GM04503 (cell line): ENCODE measurements at places on chromosomes 13 and 19.

- no peak for DNase-seq
Observed at GRCh38 chr13:40063278-40063698, 407.8 kb downstream of the COG6 start.

DNA sequence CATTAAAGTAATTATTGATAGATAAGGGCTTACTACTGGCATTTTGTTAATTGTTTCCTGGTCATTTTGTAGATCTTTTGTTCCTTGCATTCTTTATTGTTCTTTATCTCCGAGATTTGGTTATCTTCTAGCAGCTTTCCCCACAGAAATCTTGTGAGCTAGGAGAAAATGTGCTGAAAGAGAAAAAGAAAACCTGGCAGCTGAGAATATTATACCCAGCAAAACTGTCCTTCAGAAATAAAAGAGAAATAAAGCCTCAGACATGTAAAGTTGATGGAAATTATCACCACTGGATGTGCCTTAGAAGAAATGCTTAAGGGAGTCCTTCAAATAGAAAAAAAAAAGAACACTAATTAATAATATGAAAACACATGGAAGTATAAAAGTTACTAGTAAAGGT is 464.9 kb upstream of the GPC6 start:
- DNase-seq, result no peak

- DNase-seq, result no peak
Observed at GRCh38 chr19:35206379-35206778, 22.2 kb downstream of the FAM187B start.

- no peak for DNase-seq
Observed at GRCh38 chr13:53873558-53873957, 844.9 kb downstream of the OLFM4 start.

GRCh38 chr13:107827840-107828549 is 387.3 kb downstream of the LIG4 start:
- no peak for DNase-seq

- no peak for DNase-seq
Observed at GRCh38 chr13:98918771-98919170, 59.1 kb downstream of the DOCK9 start.

- no peak for DNase-seq
Observed at GRCh38 chr13:30504081-30504480, 38.3 kb upstream of the HMGB1 start.

DNA sequence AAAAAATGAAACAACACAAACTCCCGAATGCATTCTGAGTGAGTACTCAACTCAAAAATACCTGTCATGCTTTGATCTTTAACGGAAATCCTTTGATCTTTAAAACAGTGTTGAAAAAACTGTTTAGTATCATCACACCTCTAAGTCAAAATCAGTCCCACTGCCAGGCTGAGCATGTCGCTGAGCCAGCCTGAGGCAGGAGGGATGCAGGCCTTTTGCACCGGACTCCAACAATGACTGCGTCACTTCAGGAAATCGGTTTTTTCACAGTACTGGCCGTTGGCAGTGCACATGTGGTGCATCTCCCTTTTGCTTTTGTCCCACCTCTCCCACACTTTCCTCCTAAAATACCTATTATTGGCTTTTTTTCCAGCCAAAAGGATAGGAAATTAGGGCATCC is 78.2 kb downstream of the SHISA2 start:
- DNase-seq, result no peak

DNA sequence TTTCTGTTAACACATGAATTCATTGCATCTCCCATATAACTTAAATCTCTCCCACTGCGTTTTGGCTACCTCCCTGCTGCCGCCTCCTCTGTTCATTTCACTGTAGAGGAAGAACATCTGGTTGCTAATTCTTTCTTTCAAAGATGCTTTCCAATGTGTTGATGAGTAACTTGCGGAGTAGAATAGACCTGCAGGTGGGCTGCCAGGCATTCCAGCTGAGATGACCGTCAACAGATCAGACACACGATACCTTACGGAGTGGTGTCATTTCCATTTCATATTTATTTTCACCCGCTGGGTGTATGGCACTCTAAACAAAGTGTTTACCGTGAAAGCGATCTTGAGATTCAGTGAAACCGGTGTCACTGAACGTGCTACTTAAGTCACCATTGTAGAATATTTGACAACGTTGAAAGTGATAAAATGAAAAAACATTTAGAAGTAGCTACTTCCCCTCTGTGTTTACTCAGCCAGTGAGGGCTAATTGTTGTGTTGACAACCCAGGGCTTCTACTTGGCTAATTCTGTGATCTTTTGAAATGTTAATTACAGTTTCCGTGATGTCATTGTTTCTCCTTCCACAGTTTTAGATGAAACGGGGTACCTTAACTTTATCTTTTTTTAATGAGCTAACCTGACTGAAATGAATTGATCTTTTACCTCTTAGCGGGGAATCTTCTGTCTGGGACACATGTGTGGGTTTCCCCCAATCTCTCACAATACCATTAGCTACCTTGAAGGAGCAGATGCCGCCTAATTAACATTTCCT is 228.5 kb upstream of the ARGLU1 start:
- DNase-seq, result no peak

GRCh38 chr19:567296-567900 is 5.0 kb upstream of the BSG start:
- DNase-seq, result no peak

GRCh38 chr19:58274771-58275201 is 4.0 kb upstream of the ZNF8 start:
- DNase-seq, result no peak

DNA sequence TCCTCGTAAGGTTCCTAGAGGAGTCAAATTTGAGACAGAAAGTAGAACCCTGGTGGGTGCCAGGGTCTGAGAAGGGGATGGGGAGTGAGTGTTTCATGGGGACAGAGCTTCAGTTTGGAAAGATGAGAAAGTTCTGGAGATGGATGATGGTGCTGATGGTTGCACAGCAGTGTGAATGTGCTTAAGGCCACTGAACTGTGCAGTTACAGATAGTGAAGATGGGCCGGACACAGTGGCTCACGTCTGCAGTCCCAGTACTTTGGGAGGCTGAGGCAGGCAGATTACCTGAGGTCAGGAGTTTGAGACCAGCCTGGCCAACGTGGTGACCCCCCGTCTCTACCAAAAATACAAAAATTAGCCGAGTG is 917 bp downstream of the SPC24 start:
- no peak for DNase-seq

- DNase-seq, result no peak
Observed at GRCh38 chr13:87533776-87534175, 137.4 kb upstream of the SLITRK5 start.

GRCh38 chr13:27375686-27376326 is 48.6 kb upstream of the GTF3A start:
- peak; percentile 27 for DNase-seq

DNA sequence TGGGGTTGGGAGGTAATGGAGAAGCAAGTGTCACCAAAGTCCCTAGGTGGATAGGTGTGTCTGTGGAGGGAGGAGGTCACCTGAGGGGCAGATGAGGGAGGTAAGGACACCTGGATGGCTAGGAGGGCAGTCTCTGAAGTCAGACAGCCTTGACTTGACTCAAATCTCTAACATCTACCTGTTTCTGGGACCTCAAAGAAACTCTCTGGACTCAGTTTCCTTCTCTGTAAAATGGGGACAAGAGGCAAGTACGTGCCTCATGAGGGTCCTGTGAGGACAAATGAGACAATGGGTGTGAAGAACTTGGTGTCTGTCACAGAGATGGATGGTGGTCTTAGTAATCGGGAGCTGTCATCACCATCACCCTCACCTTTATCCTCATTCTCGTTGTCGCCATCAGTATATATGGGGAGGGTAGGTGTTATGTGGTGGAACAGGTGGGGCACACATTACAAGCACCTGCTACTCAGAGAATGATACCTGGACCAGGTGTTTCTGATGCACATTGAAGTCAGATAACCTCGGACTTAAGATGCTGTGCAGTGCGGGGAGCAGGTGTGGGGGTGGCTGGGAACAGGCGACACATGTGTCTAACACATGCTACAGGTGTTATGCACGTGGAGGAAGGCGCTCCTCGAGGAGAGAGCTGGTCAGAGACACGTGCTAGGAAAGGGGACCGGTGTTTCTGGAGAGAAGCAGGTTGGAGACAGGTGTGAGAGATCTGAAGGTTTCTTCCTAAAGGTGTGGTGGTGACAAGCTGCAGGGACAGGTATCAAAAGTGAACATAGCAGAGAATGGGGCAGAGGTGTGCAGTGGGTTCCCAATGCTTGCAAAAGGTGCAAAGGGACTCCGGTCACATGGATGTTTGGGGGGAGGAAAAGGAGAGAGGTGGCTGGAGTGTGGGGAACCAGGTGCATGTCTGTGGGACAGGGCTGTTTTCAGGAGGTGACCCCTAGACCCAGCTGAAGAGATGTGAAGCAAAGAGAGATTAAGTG is 3.8 kb downstream of the ERFL start:
- no peak for DNase-seq

DNA sequence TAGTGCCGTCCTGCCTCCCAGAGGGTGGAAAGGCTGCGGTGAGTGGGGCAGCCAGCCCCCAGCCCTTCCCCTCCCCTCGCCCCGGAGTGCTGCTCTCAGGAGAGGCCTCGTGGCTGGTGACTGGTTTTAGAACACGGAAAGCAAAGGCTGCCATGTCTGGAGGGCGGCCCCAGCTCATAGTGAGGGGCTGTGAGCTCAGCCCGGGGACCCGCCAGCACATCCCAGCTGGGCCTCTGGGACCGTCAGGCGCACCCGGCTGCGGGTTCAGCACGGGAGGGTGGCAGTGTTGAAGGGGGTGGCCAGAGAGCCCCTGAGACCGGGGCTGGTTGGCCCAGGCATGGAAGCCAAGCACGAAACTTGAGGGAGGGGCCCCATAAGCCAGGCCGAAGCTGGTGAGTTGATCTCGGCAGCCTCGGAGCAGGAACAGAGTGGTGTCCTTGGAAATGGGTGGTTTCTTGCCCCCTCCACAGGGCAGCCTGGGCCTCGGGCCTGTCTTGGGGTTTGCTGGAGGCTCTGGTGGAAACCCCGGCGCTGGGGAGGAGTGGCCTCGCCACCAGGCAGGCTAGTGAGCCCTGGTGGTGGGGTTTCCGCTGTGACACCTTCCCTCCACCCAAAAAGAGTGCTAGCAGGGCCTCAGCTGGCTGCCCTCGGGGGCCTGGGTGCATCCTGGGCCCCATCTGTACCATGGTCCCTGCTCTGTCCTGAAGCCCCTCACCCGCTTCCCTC is 157.7 kb downstream of the KDM4B start:
- no peak for DNase-seq

GRCh38 chr13:66262330-66262729 is 967.8 kb downstream of the PCDH9 start:
- no peak for DNase-seq

GRCh38 chr13:19810996-19811881 is 28.5 kb upstream of the PSPC1 start:
- DNase-seq, result no peak

- DNase-seq, result no peak
Observed at GRCh38 chr19:57406516-57407123, 4.3 kb upstream of the ZNF17 start.

- no peak for DNase-seq
Observed at GRCh38 chr19:4914736-4915501, 5.6 kb downstream of the UHRF1 start.

DNA sequence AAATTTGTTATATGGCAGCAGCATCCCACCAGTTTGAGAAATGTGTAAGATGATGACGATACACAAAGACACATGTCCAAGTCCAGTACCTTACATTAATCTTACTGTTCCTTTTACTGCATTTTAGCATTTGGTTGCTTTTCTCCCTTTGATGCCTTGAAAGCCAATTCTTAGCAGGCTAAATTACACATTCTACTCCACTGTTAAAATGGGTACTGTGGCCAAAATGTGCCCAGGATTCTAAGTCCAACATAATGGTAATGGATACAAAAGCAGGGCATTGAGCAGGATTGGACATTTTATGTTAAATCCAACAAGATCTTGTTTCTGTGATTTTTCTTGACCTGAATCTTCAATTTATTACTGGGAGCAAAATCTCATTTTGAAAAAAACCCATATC is 52.8 kb upstream of the RAP2A start:
- DNase-seq, result no peak

DNA sequence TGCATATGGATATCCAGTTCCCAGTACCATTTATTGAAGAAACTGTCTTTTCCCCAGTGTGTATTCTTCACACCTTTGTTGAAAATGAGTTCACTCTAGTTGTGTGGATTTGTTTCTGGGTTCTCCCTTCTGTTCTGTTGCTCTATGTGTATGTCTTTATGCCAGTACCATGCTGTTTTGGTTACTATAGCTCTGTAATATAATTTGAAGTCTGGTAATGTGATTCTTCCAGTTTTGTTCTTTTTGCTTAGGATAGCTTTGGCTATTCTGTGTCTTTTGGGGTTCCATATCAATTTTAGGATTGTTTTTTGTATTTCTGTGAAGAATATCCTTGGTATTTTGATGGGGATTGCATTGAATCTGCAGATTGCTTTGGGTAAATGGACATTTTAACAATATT is 35.2 kb downstream of the ZNF136 start:
- DNase-seq, result no peak
